ENCODE measurements at places on chromosomes 2 and 18.

- DNase-seq = no peak
Measured at GRCh38 chr2:15595342-15595905, 3.8 kb downstream of the DDX1 start.

- DNase-seq = no peak
Measured at GRCh38 chr18:13584825-13585224, 141.5 kb downstream of the FAM210A start.

DNA sequence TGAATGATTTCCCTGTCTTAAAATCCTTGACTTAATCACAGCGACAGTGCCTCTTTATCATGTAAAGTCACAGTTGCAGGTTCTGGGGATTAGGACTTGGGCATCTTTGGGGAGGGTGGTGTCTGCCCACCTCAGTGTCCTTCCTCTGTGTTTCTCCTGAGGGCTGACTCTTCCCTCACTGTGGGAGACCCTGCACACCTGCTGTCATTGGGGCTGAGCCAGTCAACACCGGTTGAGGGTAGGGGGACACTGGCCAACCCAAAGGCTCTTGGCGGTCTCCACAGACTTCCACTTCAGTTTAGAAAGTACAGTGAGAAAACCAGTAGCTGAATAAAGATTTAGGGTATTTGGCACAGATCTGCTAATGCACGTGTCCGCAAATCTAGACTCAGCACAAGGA is 36.9 kb downstream of the AGAP1 start:
- DNase-seq = no peak

DNA sequence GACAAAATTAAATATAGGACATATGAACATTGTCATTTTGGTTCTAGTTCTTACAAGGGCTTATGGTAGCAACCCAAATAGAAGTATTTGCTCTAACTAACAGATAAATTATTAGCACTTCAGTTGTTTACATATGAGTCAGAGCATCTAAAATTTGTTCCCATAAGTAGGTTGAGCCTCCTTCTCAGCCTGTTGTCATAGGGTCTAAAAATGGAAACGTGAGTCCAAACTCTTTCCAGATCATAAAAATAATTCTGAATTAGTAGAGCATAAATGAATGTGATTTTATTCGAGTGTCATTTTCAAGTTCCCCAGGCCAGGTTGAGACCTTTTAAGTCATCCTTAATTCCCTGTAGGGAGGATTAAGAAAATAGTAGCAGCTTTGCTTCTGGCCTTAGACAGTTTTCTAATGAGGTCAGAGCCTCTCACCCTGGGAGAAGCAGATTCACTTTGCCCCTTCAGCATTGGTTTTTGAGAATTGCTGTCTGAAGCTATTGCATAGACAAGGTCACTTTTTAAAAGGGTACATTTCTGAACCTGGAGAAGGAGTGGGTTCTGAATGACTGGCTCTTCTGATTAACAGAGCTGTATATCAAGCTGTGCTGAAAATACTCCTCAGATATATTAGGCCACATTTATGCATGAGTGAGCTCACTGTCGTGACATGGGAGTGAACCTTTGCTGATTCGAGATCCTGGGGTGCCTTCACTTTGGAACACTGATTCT is 164.3 kb downstream of the NEDD4L start:
- DNase-seq = no peak

Data from stimulated activated CD8-positive, alpha-beta memory T cell treated with anti-CD3 and anti-CD28 coated beads, Interleukin-15, amount 100 ng/mL, for 24 hours (primary cell).